ENCODE measurements at places on chromosomes 7 and 10.

DNA sequence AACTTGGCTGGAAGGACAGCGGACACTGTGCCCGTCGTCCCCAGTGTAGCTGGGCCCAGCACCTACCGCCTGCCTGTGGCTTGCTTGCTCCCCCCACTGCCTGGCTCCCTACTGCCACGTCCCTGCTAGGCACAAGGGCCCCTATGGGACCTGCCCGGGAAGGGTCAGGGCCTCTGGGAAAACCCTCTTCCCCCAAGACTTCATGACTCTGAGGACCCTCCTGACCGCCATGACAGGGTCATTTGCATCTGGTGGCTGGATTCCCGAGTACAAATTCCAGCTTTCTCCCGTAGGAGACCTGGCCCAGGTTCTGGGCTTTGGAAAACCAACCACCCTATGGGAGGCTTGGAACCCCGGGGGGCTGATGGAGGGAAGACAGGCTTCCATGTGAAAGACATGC, 1.4 kb upstream of the MMD2 start:
- DNase-seq = no peak

DNA sequence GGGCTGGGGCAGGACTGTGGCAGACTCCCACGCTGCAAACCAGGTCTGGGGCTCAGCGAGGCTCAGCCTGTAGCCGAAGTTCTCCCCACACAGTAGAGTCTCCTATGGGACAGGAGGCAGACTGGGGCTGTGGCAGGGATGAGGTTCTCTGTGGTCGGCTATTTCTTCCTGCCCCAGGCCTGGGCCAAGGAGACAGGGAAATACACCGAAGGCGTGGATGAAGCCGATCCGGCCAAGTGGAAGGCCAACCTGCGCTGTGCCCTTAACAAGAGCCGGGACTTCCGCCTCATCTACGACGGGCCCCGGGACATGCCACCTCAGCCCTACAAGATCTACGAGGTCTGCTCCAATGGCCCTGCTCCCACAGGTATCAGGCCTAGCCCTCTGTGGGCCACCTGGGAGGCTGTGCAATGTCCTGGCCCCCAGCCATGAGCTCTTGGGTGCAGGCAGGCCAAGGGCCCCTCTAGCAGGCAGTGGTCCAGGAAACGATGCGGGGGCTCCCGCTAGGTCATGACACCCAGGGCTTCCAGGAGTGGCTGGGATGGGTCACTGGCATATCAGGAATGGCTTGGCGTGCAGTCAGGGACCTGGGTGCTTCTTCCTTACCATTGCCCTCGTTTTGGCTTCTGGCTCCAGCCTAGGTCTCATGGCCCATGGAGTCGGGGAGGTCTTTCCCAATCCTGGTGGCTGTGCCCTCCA, 8.1 kb downstream of the IRF5 start:
- DNase-seq = no peak

GRCh38 chr7:33630359-33630758, 275.0 kb upstream of the BMPER start:
- no peak for DNase-seq

DNA sequence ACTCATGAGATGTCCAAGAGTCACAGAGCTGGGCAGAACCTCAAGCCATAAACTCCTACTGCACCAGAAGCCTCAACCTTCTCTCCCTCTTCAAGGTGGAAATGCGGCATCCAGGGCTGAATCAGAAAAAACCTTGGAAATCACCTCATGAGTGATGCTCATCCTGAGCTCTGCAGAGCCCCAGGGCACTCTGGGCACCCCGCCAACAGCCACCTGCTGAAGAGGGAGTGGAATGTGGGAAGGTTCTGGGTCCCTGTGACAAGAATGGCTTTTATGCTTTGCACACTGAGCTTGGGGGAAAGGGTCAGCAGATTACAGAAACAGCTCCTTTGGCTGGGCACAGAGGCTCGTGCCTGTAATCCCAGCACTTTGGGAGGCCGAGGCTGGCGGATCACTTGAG, 18.8 kb downstream of the NUDT1 start:
- DNase-seq = no peak

DNA sequence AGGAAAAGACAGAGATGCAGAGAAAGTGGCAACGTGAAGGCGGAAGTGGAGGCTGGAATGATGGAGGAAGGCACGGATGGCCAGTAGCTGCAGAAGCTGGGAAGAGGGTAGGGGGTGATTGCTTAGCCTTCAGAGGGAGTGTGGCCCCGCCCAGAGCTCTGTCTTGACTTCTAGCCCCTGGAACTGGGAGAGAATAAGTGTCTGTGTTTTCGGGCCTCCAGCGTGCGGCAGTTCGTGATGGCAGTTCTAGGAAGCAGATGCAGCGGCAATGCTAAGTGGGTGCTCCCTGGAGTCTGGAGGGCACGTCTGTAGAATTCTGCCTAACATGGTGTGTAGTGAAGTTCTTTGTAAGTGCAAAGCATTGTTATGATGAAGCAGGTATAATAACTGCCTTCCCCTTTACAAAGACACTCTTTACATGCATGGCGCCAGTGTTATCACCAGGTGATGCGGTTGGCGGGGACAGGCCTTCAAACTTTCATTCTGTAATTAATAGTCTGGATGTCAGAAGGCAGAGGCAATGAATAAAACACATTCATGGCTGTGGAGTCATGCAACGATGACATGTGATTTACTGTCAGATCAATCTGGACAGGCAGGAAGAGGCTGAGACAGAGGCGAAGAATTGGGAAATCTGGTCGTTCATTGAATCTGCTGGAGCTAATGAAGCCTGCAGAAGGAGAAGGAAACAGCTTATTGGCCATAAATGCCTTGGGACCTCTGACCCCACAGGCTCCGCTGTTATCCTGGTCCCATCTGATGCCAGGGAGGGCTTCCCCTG, 228.6 kb downstream of the GLRX3 start:
- DNase-seq = no peak

DNA sequence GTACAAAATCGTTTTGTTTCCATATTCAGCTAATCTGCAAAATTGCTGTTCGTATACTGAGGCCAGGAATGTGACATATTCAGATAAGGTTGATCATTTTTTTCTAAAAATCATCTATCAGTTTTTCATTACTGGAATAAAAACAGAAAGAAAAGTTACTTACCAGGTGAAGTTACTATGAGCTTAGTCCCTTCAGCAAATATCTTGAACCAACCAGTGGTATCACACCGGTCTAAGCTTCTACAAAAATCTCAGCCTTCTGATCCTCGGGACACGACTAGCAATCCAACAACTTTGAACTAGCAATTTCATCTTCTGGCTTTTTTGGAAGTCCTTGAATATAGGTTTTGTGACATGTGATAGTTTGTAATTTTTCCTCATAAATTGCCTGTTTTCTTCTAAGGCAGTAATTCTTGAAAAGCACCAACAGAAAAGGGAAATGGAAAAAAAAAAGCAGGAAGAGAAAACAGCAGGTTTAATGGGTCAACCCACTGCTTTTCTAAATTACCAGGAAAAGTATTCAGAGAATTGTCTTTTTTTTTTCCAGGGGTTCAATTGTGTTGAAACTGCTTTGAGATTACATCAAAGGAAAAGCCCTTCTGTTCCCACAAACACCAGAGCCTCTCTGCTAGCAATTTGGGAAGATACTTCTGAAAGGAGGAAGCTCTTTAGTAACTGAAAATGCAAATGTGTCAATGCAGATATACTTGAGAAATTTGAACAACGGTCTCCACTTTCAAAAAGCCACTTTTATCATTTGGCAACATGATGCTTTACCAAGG, 2.9 kb upstream of the TARP start:
- no peak for DNase-seq

DNA sequence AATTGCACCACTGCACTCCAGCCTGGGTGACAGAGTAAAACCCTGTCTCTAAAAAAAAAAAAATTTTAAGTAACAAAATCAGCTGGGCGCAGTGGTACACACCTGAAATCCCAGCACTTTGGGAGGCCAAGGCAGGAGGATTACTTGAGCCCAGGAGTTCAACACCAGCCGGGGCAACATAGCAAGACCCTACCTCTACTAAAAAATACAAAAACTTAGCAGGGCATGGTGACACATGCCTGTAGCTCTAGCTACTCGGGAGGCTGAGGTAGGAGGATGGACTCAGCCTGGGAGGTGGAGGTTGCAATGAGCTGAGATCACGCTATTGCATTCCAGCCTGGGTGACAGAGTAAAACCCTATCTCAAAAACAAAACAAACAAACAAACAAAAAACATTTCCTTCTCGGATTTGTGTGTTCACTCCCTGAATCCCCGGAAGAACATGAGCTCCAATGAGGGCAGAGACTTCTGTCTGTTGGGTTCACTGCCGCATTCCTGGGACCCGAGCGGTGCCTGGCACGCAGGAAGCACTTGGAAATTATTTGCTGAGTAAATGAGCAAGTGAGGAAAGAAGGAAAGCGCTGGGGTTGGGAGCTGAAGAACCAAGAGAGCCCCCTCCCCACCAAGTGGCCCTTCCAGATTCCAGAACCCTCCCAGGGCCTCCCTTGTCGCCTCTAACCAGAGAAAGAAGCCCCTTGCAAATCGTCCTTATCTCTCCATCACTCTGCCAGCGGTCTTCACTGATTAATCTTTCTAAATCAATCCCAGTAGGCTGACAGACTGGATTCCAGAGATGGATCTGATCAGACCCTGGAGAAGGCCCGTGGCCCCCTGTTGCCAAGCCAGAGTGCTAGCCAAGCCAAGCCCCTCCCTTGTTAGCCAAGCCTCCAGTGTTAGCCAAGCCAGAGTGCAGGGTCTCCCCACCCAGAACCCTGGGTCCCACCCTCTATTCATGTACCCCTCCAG, 6.2 kb downstream of the TNRC18 start:
- DNase-seq = no peak

- no peak for DNase-seq
Measured at GRCh38 chr10:44379907-44380306, 5.0 kb downstream of the CXCL12 start.

DNA sequence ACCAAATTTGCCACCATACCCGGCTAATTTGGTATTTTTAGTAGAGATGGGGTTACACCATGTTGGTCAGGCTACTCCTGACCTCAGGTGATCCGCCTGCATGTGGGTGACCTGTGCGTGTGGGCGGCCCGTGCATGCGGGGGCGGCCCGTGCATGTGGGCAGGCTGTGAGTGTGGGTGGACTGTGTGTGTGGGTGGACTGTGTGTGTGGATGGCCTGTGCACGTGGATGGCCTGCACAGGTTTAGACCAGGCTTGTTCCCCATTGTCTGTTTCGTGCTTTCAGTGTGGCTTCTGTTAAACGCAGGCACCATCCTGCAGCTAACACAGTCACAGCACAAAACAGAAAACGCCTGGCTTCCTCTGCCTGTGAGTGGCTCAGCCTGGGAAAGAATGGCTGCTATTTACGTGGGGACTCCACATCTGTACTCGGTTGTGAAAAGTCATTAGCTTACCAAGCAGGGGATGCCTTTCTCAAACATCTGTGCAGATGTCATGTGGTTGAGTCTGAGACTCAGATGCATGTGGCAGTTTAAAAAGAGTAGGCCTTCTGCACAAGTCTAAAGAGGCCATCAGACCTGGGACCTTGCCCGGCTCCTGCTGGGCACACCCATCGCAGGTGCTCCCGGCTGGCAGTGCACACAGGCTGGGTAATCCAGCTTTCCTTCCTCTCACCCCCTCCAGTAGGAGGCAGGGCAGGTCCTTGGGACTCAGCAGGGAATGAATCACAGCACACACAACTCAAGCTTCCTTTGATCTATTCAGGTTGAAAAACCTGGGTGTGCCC, 91.6 kb downstream of the COBL start:
- no peak for DNase-seq

- no peak for DNase-seq
Measured at GRCh38 chr7:15820319-15820718, 133.8 kb upstream of the MEOX2 start.

- DNase-seq = no peak
Measured at GRCh38 chr10:63416376-63416775, 49.4 kb downstream of the JMJD1C start.

DNA sequence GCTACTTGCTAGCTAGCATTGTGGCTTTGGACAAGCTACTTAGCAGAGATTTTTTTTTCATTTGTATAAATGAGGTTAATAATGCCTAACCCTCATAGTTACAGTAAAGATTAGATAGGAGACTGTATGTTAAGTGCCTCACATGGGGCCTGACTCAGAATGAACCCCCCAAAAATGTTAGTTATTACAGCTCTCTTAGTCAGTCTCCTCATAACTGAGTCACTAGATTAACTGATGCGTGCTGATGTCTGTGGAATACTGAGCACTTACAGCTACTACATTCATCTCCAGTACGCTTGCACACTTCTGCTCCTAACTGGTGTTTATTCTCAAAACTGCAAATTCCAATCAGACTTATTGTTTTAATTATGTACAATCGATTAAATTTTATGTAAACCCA, 315.3 kb downstream of the SNX13 start:
- DNase-seq = no peak

DNA sequence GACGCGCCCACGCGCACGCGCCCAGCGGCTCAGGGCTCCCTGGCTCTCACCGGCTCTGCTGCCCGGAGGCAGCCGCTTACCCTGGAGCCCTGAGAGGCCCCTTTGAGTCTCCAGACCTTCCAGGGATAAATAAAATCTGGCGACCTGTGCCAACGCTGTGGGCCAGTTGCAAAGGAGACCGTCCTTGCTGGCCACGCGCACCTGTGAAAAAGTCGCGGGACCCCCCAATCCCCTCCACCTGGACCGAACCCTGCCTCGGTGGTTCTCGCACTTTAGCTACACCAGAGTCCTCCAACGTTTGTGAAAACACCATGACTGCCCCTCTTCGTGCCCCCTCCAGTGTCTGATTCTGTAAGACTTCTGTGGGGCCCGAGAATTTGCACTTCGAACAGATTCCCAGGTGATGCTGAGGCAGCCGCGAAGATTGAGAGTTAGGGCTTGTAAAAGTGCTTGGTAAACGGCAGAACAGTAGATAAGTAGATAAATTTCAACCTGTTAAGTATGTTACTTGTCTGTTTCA, 102.4 kb upstream of the SVIL start:
- DNase-seq = peak; percentile 22

GRCh38 chr10:17586821-17587234, 30.3 kb downstream of the HACD1 start:
- DNase-seq = no peak

DNA sequence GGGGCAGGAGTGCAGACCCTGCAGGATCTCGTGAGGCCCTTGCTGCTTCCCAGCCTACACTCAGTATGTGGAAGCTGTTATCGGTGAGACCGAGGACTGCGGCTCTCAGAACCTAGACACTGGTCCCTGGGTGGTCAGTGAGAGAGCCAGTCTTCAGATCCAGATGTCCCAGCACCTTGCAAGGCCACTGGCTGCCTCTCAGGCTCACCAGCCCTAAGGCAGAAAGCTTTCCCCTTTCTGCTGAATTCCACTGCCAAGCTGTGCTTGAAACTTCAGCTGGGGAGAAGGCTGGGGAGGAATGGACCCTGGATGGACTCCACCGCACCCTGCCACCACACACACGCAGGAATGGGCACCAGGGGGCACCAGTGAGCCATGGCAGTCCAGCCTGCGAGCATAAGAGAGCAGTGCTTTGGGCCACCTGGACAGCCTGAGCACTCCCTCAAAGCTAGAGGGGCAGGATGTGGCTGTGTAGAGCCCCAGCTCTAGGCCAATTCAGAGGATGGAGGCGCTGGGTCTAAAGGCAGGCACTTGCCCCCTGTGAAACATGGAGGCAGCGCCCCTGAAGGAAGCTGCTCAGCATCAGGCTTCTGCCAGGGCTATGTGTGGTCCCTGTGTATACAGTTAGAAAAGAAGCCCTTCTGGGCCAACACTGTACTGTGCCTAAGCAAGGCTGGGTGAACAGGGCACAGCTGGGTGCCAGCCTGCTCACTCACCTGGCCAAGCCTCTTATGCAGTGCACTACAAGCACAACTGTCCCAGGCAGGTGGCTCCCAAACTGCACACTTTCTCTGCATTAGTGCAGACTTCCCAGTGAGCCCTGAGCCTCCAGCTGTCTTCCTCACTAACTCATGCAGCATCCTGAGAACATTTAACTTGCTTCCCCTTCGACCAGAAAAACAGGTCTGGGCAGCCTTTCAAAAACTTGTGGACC, 21.6 kb downstream of the TMEM72 start:
- peak; percentile 79 for DNase-seq

- DNase-seq = no peak
Measured at GRCh38 chr7:1468203-1468602, 8.9 kb upstream of the MICALL2 start.

Data from CD4-positive, alpha-beta T cell treated with Interleukin-4 for 1 hour (primary cell).